ENCODE measurements at places on chromosomes 5 and 9.

DNA sequence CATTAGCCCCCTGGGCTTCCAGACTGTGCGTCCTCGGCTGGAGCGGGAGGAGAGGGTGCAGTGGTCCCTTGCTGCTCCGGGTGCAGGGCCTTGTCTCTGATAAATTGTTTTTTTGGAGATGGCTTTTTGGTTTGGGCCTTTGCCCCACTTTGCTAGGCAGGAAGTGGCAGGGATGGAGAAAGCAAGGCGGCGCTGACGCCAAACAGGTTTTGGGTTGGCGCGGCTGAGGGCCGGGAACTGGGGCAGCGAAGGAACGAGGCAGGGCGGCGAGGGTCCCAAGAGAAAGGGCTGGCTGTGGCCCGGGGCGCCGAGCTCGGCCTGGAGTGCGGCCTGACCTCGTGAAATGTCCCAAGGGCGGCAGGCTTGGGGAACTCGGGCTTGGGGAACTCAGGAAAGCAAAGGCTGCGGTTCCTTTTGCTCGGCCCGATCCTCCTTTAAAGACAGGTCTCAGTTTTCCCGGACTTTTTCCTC lies 4.1 kb downstream of the LHX2 start:
- DNase-seq: no peak

GRCh38 chr9:98363644-98364043 lies 108.2 kb upstream of the TBC1D2 start:
- DNase-seq: no peak

DNA sequence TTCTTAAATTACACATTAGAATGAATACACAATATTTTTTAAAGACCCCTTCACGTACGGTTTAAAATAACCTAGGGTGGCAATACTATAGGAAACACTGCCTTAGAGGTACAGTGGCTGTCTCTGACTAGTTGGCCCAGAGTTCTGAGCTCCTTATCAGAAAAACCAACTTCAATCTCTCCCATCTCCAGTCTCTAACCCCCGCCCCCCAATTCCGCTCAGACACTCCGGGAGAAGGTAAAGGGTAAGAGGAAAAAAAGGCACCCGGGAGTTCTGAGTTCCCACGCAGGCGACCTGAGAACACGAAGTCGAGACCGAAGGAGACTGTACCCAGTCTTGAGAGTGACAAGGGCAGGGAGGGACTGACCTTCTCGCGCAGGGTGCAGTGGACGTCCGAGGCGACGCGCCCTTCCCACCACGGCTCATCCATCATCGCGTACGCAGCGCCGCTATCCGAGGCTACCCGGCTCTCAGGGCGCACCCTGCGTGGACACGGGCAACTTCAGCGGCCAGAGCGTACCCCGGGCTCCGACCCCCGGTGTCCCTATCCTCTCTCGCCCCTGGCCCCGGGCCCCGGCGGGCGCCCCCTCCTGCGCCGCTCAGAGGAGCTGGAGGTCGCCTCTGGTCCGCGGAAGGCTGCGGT lies 752 bp downstream of the CCNJL start:
- no peak for DNase-seq

DNA sequence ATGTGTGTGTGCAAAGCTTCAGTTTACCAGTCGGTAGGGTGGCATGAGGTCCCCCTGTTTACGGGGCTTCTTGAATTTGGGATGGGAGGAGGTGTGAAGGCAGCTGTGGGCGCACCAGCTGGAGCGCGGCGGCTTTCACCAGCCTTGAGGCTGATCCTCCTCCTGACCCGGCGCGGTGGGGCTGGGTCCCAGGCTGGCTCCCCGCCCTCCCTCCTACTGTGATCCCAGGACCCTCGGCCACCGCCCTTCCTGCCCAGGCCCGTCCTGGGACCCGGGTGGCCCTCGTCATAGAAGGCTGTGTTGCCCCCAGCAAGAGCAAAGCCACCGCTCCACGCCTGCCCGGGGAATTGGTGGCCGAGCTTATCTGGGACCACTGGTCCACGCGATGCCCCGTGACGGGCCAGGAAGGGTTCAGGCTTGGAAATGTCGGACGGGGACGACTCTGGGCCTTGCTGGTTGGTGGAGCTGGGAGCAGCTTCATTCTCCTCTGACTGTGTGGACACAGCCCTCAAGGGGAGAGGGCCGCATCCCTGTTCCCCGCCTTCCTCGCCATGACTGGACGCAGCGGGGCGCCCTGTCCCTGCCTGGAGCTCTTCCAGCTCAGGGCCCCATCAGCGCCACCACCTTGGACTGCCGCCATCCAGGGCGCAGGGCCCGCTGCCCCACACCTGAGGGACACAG lies 271.1 kb upstream of the IRX1 start:
- DNase-seq: no peak

- no peak for DNase-seq
Measured at GRCh38 chr9:122096620-122097415, 3.7 kb upstream of the TTLL11 start.

DNA sequence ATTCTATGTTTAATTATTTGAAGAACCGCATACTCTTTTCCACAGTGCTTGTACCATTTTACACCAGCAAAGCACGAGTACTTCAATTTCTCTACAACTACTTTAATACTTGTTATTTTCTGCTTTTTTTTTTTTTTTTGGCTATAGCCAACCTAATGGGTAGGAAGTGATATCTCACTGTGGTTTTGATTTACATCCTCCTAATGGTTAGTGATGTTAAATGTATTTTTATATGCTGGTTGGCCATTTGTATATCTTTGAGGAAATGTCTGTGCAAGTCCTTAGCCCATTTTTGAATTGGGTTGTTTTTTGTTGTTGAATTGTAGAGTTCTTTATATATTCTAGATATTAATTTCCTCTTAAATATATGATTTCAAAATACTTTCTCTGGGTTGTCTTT lies 22.6 kb downstream of the OGN start:
- no peak for DNase-seq

- no peak for DNase-seq
Measured at GRCh38 chr5:91727463-91727862, 344.3 kb upstream of the ARRDC3 start.

- no peak for DNase-seq
Measured at GRCh38 chr9:132192728-132193127, 30.9 kb downstream of the NTNG2 start.

DNA sequence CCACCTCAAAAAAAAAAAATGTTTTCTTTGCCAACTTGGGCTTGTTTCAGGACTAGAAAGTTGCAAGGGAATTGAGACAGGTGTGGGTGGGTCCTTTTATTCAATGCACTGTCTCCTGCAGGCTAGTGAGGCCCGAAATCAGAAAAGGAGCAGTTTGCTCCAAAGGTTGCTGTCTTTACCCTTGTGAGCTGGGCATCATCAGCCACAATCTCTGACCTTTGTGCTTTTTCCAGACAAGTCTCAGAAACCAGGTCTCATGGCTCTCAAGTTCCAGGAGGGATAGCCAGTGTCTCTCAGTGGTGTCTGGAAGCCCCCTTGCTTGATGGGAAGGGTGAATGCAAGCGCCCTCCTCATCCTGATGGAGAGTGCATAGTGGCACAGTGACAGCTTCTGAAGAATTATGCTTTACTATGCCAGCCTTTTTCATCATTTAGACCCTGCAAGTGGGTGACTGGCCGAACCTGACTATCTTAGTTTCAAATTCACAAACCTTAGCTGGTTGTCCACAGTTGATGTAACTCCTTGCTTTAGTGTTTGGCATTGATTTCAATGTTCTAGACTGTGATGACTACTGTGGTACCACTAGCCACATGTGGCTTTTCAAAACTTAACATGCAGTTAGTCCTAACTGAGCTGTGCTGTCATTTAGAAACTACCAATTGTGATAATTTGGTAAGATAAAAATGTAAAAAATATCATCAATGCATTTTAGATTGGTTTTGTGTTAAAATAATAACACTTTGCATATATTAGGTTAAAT lies 468.6 kb downstream of the GADD45G start:
- DNase-seq: no peak

GRCh38 chr9:77588271-77588937 lies 59.7 kb downstream of the GNA14 start:
- DNase-seq: peak; percentile 15

DNA sequence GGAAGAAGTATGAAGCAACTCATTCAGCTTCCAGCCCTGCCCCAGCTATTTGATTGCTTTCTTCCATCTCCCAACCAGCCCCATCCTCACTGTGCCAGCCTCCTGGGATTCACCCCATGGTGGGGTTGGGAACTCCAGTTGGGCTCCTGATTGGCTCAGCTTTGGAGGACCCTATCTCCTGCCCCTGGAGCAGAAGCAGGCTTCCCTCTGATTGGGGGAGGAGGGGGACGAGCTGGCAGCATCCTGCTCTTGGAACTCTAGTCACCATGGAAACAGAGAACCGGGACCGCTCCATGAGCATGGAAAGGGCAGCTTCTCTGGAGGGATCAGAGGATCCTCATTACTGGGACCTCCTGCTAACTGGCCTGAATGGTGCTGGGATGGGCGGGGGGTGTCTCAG lies 2.6 kb downstream of the SLC6A7 start:
- DNase-seq: no peak

DNA sequence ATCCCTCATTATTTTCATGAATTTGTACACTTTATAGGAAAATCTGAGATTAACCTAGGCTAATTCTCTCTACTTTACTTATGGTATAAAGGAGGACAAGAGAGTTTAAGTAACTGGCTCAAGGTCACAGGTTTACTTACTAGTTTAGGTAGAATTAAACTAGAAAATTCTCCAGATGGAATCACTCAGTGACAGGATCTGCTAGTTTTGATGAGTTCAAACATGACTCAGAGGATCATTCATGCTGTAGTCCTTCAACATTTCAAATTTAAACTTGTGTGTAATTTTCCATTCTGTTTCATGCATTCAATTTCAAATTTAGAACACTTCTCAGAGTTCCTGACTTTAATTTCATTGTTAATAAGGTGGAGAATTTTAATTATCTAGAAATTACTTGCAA lies 485.7 kb upstream of the TUSC1 start:
- no peak for DNase-seq

GRCh38 chr5:79237740-79238560 lies 2.0 kb downstream of the JMY start:
- peak; percentile 5 for DNase-seq

- peak; percentile 8 for DNase-seq
Measured at GRCh38 chr5:180284149-180284548, 7.7 kb downstream of the MAPK9 start.

DNA sequence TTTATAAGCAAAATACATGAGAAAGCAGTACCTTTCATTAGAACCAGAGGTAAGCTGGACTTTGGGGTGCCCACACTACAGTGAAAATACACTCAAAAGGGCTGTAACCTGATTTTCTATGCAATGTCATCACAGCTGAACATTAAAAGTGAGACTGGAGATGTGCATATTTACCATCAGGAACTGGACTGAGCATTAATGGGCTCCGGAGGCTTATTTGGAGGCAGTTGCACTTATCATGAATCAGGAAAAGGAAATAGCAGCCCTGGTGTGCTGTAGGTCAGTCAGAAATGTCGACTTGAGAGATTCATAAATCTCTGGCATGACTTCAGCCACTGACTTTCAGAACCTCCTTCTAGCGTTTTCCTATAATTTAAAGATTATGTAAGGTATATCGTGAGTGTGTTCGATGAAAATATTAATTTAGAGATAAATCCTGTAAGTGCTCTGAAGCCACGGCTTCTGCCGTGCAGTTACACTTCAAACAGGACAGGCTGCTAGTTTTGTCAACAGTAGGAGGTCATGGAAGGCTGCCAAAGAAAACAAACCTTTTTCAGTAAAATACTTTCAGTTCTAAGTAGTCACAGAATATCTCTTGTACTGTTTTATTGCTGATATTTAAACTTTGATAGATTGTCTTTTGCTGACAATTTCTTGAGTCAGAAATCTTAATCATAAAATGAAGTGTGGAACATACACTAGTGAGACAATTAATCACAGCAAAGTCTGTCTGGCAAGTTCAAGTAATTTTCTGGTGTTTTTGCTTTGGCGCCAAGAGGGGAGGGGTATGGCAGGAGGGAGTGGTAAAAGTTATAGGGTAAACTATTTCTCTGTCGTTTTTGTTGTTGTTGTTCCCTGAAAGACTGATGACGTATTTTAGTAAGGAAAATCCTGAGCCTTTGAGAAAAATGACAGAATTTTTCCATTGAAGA lies 939.7 kb downstream of the NR2F1-AS1 start:
- DNase-seq: no peak

DNA sequence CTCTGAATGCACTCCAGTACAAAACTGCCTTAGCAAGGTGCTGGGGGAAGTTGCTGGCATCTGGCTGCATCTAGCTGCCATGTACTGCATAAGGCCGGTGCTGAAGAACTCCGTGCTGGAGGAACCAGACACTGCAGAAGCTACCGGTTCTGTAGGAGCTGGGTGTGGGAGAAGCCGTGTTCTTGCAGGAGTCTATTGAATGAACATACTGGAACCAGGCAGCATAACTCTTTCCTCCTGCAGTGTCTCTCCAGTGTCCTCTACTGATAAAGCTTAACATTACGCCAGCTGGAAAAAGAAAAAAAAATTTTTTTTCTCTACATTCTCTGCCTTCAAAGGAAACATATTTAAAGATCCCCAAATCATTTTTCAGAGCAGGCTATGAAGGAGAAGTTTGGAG lies 38.5 kb downstream of the VPS13A start:
- no peak for DNase-seq

DNA sequence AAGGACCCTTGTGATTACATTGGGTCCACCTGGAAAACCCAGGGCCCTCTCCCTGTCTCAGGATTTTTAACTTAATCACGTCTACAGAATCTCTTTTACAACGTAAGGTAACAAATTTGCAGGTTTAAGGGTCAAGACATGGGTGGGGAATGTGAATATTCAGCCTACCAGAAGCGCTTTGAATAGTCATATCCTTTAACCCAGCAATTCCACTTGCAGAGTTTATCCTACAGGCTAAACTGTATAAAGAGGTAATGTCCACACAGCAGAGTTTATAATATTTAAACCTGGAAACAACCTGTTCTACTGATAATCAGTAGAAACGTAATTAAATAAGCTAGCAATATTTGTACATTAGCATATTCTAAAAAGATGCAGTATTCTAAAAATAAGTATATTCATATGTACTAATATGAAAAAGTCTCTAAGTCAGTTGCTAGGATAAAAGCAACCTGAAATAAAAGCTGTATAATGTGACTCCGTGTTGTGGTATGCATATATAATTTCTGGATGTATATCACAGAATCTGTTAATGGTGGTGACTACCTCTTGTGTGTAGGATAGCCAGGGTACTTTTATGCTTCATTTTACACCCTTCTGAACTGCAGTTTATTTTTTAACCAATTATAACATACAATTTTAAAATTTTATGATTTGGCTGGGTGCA lies 14.1 kb upstream of the NIPAL4 start:
- no peak for DNase-seq

GRCh38 chr5:17604951-17605350 lies 968 bp downstream of the TAF11L11 start:
- no peak for DNase-seq

GRCh38 chr5:41908374-41909079 lies 4.4 kb downstream of the RIMOC1 start:
- DNase-seq: peak; percentile 34

DNA sequence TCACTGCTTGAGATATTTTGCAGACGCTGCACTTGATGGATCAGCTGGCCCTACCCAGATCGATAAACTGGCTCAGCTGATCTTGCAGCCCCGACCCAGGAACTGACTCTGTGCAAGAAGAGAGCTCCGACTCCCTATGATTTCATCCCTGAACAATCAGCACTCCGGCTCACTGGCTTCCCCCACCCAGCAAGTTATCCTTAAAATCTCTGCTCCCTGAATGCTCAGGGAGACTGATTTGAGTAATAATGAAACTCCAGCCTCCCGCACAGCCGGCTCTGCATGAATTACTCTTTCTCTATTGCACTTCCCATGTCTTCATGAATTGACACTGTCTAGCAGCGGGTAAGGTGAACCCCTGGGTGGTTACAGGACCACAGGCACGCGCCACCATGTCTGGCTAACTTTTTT lies 16.9 kb upstream of the NANS start:
- no peak for DNase-seq
